Sciatic nerve (tissue), 2 donors: ENCODE measurements at places on chromosomes 4 and X. TPM values are rescaled to one million over a fixed set of nuclear protein-coding genes. Genes with fewer than 3 reads are reported as not detected.

REELD1 gene
- total RNA-seq, result 0.62 TPM

DNA sequence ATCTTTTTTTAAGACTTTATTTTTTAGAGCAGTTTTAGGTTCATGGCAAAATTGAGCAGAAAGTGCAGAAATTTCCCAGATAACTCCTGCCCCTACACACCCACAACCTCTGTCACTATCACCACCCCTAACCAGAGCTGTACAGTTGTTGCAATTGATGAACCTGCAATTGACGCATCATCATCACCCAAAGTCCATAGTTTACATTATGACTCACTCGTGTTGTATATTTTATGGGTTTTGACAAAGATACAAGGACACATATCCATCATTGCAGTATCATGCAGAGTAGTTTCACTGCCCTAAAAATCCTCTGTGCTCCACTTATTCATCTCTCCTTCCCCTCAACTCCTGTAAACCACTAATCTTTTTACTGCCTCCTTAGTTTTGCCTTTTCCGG, 34.5 kb upstream of the WAS start:
- DNase-seq, result no peak

RHOH gene
- 2.5 TPM for total RNA-seq

SUPT20HL2 gene
- total RNA-seq, result not detected

GRCh38 chrX:4850312-4850711, 1136.9 kb upstream of the PRKX start:
- DNase-seq, result no peak

CCDC120 gene
- total RNA-seq, result 7.9 TPM

GRCh38 chrX:18098763-18099162, 121.9 kb downstream of the BEND2 start:
- no peak for DNase-seq

- DNase-seq, result no peak
Observed at GRCh38 chr4:137531168-137531985, 917 bp downstream of the PCDH18 start.

- no peak for DNase-seq
Observed at GRCh38 chrX:34915463-34916225, 27.0 kb upstream of the FAM47B start.

DNA sequence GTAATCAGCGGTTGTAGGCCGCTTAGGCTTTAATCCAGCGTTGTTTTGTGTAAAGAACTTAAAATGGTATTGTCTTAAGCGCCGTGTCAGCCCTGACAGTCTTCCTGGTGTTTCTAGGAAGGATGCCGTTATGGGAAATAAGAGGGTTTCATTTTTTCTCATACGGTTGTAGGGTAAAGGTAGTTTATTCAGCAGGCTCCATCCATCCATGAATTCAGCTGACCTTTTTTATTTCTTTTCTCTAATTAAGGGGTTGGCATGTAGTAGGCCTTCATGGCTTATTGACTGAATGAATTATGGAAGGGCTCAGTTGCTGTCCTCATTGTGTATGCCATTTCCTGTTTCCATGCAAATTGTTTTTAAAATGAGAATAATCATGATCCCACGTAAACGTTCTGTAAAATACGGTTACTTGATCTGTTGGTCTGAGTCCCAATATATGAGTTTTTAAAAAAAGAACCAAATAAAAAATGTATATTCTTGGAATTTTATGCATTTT, 693 bp downstream of the OCIAD1 start:
- no peak for DNase-seq

GRCh38 chrX:110044346-110045249, 41.7 kb downstream of the TMEM164 start:
- no peak for DNase-seq

ATP7A gene
- 15.2 TPM for total RNA-seq

- DNase-seq, result no peak
Observed at GRCh38 chr4:75107755-75108612, 175.1 kb downstream of the PARM1 start.

DNA sequence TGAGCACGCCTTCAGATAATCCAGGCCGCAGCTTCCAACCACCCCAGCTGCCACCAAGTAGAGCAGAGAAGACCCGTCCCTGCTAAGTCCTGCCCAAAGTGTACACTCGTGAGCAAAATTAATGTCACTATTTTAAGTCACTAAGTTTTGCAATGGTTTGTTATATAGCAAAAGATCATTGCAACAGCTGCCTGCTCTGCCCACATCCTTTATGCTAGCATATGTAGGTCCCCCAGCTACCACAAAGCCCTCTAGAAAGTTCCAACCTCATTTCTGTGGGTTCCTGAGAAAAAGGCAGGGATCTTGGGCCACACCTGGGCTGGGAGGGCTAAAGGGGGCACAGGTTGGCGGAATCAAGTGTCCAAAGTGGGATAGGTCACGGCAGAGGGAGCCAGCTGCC, 346.9 kb downstream of the BCOR start:
- DNase-seq, result no peak

RASSF6 gene
- not detected for total RNA-seq

ZAR1 gene
- not detected for total RNA-seq

DNA sequence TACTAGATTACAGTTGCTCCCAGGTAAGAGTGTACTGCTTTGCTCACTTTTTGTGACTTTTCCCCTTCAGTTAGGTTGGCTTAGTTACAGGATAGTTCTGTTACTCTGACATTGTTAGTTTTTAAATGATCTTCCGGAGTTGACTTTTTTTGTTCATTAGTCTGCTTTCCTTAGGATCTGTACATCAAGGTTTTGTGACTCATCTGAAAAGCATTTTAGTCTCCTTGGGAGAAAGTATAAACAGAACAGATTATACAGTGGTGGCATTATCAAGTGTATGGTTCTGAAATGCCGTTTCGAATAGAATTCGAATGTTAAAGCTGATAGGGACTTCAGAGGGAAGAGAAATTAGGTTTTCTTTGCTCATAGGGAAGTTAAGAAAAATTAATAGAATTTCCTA, 63.3 kb downstream of the USP9X start:
- DNase-seq, result no peak

PGAM4 gene
- not detected for total RNA-seq

DNA sequence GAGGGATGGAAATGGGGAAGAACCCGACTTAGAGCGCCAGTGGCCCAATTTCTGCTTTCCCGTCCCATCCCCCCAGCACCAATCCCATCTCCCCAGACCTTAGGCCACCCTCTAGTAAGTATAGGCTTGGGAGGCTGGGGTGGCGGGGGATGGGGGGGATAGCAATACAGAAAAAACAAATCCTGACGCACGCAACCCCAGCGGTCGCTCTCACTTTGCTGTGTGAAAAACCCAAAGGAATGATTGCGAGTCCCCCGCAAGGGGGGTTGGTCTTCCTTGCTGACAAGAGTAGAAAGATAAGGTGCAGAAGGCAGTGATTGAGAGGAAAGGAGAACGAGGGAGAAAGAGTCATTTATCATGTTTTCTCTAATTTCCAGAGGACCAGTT, 863 bp downstream of the CPE start:
- DNase-seq, result no peak

DNA sequence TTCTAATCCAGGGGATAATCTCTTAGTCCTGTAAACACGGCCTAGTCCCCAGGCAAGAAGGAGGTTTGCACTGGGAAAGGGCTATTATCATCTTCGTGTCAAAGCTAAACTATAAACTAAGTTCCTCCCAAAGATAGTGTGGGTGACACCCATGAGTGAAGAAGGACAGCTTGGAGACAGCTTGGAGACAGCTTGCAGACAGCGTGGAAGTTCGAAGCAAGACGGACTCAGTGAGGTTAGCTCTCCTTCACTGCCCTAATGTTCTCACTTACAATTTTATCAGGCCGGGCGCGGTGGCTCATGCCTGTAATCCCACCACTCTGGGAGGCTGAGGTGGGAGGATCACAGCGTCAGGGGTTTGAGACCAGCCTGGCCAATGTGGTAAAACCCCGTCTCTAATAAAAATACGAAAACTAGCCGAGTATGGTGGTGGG, 19.2 kb upstream of the PLCXD1 start:
- DNase-seq, result no peak
